ENCODE measurements at places on chromosomes 3 and 15.

- DNase-seq: no peak
Measured at GRCh38 chr15:61155741-61156700, 73.1 kb downstream of the RORA start.

DNA sequence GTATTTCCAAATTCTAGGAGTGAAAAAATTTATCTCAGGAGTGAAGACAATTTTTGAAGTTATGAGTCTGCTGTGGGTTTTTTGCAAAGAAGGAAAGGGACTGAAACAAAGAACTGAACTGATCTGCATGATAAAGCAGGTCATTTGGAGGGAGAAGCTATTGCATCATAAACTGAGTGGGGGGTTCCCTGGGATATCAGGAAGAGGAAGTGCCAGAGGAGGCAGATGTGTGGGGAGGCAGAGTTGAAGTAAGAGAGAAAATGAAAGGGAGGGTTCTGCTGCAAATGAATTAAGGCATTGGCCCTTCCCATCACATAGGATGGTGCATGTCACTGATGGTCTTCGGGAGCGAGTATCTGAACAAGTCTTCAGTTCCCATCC is 379.2 kb downstream of the VPS13C start:
- no peak for DNase-seq

DNA sequence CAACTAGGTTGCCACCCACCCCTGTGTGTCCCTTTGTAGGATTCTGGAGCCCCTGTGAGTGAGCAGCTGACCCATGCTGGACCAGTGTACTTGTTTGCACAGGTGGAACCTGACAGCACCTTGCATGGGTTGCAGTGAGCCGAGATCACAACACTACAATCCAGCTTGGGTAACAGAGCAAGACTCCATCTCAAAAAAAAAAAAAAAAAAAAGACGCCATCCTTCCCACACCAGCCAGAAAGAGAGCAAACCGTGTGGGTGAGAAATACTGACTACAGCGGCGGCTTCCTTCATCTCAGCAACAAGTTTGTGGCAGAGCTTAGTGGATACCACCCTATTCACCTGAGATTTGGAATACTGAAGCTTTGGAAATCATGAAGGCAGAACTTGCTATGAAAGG is 746 bp upstream of the CD80 start:
- no peak for DNase-seq

GRCh38 chr15:69499521-69500211 is 47.0 kb downstream of the RPLP1 start:
- no peak for DNase-seq

DNA sequence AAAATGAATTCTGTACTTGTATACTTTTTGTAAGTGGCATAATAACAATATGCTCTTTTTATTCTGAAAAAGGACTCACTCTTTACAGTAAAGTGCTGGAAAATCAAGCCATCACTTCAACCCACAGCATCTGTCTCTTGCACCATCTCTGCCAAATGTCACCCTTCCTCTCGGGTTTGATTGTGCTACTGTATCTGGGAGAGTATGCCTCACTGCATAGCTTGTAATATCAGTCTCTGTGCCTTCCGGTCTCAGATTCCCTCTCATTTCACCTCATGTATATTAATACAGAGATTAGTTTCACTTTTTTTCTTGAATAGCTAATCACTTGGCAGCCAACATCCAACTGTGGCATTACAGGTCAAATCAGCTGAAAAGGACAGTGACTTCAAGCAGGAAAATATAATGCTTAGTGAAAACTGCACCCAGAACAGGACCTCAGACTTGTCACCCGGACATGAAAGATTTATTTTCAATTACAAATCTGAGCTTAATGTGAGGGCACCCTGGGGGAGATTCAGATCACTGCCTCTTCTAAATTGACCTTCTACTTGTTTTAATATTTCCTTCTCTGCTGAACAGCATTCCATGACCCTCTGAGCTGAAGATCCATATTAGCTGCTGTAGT is 605.8 kb upstream of the NAALADL2 start:
- no peak for DNase-seq

DNA sequence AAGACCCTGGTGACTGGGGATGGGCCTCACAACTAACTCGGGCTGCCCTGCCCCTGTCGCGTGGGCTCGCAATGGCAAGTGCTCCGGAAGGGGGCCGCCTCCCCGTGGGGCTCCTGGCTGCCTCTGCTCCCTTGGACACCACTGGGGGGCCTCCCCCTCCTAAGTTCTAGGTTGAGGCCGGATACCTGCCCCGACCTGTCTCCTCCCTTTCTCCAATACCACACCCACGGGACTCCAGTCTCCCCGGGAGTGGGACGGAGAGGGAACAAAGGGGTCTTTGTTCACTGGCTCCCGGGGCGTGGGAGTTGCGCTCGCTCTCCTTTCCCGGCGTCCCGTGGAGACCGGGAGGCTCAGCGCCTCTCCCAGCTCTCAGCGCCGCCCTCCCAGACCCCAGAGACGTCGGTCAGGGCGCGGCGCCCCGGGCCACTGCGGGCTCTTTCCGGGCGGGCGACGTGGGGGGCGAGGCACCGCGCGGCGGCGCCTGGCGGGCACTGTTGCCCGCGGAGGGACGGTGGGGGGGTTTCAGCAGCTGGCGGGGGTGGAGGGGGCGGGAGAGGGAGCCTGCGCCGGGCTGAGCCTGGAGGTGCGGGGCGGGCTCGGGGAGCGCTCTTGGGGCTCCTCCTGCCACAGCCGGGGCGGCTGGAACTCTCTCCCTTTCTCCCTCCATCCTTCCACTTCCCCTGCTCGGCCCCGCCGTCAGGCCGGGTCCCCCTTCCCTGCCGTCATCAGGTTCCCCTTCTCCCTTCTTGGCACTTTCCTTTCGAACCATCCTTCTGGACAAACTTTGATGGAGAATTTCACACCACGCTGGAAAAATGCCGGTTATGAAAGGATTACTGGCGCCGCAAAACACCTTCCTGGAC is at the start of gene KCNH8:
KCNH8 (plus strand) TSS at position 606 of the 863 bp plus-strand sequence; CDS start at position 816, 210 bp downstream.
- DNase-seq: no peak

GRCh38 chr3:187237741-187238140 is 40.5 kb downstream of the RTP1 start:
- DNase-seq: no peak

DNA sequence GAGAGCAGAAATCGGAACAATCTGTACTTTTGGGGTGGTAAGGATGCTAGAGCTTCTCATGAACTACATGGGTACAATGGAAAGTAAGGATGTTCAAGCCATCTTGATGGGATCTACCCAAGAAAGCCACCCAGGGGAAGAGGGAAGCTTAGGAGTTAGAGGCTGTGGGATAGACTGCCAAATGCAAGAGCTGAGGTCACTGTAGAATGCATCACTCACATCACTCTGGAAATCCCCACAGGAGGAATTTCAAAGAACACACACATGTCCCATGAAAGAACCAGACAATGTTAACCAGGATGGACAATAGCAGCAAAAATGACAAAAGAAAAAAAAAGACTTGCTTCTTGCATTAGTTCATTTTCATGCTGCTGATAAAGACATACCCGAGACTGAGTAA is 32.8 kb upstream of the UBE2E2 start:
- DNase-seq: no peak

DNA sequence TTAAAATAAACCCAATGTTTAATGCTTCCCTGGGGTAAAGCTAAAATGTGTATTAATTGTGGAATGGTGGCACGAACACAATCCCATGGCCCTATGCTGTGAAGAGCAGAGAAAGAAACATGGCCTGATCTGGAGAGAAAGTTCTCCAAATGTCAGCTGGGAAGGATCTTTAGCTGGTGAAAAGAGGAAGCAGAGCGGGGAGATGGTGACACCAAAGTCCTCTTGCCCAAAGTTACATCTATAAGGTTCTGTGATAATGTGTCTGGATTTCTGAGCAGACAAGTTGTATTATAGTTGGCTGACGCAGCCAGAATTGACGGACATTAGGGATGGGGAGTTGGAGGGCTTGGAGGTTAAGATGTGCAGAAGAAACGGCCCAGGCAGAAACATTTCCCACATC is 196.2 kb downstream of the CHST2 start:
- no peak for DNase-seq

DNA sequence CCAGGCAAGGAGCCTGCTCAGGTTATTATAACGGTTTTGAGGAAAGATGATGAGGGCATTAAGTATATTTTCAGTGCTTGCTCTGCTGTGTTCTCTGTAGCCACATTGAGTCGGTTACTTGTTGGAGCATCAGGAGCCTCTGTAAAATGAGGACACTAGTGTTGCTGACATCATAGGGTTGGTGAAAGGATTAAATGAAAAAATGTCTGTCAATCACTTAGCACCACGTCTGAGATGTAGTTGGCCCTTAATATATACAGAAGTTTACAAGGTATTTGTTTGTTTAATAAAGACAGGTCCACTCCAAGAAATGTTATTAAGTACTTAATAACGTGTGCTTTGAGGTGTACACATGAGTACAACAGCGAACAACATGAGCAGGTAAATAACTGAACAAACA is 735 bp upstream of the SLC25A26 start:
- no peak for DNase-seq

DNA sequence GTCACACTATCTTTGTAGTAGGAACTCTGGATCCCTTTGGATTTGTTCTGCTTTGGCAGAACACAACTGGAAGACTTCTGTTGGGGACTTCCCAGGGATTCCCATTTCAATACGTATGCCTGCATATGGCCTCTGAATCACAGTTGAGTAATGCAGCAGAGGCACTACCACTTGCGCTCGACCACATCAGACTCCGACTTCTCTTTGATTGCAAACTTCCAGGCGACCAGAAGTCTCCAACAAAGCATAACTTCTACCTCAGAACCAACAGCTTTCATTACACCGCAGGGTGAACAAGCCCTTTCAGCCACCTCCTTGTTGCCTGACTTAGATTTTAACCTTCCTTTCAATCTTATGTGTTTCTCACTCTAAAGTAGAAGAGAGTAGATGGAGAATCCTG is 924.4 kb downstream of the IGSF11 start:
- no peak for DNase-seq

DNA sequence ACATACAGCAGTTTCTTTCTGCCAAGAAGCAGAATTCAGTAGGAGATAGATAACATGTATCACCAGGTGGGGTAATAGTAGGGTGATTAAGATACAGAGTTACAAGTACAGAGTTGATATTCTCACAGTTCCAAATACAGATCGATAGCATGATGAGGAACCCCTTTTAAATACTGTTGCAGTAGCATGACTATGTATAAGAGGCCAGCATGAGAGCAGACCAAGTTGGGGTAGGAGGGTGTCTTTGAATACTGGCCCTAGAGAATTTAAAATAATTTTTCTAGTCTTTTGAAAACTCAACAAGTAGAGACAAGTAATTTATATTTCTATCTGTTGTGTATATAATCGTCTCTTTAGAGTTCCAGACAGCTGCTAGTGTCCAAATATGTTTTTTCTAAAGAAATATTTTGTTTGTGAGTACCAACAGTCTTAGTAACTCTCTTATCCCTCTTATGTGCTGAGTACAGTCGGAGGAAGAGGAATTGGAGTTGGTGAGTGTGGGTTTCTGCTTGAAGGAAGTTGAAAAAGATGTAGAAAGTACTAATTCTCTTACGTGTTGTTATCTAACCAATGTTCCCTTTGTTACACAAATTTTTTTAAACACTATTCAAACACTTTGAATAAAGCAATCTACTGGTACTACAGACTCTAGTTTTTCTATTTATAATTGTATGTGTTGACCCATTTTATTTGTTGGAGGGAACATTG is 30.2 kb downstream of the LYSMD4 start:
- no peak for DNase-seq

Data from stimulated activated CD8-positive, alpha-beta memory T cell treated with anti-CD3 and anti-CD28 coated beads, Interleukin-7, amount 100 ng/mL, for 24 hours (primary cell).